Endothelial cell (in vitro differentiated cells): ENCODE measurements at places on chromosomes 2 and 18.

- DNase-seq: no peak
These were observed 15.6 kb upstream of the INO80C start for GRCh38 chr18:35513181-35513936.

GRCh38 chr2:101150306-101151145, 656 bp downstream of the TBC1D8 start:
- DNase-seq: peak; percentile 45

GRCh38 chr2:23432531-23432930, 47.6 kb downstream of the KLHL29 start:
- DNase-seq: no peak

GRCh38 chr2:199792381-199792780, 58.6 kb downstream of the FTCDNL1 start:
- no peak for DNase-seq

DNA sequence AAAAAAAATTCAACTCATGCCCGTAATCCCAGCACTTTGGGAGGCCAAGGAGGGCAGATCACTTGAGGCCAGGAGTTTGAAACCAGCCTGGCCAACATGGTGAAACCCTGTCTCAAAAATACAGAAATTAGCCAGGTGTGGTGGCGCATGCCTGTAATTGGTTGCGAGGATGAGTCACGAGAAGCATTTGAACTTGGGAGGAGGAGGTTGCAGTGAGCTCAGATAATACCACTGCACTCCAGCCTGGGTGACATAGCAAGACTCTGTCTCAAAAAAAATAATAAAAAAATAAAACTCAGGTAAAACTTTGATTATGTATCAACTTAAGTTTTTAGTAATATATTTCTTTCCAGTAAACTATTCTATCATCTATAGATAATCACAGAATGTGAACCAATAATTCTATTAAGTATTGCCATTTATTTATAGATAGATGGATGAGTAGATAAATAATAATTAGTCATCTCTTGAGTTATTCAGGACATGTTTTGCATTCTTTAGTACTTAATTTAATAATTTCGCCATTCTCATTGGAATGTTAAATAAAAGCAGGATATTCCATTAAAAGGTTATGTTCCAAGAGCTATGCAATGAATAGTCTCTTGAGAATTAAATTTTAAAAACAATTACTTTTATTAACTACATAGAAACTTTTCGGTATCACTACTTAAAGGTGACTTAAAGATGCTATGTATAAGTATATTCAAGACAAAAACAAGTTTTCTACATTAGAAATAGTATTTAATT, 48.7 kb downstream of the WDPCP start:
- DNase-seq: no peak

DNA sequence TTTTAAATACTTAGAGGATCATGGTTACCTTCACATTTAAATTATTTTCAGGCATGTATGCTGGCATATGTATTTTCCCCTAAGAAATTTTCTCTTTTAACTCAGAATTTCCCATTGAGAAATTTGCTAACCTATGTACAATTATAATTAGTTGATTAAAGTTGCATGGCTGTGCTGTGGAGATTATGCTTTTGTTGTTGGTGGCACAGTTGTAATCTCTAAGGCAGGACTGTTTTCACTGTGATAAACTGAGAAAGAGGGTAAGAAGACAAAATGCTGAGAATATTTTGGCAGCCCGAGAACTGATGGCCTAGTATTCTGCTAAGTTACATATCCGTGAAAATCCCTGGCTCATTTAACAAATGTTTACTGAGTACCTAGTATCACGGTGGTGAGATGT, 1.4 kb downstream of the VRK2 start:
- DNase-seq: no peak

DNA sequence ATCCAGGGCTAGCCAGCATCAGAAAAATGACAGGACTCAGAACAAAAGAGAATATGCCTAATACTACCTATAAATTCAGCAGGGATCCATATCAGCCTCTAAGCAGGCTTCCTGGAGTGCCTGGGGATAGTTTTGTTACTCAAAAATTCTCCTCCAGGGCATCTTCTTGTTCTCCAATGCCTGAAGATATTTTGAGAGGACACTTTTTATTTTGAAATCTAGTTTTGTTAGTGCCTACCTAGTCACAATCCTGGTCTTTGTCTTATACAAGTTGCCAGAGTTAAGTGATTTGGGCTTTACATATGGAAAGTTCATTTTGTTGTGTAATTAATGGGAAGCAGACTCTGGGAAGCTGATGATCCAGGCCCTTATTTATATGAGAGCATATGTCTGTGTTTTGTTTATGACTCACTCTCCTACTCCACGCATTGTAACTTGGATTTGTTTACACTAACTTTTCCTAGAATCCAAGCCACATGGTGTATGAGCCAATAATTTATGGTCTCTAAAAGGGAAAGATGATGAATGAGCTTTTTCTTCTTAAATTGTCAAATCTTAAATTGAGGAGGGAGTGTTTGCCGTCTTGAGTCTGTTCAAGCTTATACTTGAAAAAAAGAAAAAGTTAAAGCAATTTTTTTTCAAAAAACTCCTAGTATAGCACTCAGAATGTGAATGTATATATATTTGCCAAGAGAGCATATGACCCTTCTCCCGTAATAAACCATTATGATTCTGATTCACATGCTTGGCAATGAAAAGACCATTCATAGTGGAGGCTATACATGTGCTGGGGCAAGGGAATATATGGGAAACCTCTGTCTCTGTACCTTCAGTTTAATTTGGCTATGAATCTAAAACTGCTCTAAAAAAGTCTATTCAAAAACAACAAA, 370.3 kb downstream of the SETBP1 start:
- DNase-seq: no peak

DNA sequence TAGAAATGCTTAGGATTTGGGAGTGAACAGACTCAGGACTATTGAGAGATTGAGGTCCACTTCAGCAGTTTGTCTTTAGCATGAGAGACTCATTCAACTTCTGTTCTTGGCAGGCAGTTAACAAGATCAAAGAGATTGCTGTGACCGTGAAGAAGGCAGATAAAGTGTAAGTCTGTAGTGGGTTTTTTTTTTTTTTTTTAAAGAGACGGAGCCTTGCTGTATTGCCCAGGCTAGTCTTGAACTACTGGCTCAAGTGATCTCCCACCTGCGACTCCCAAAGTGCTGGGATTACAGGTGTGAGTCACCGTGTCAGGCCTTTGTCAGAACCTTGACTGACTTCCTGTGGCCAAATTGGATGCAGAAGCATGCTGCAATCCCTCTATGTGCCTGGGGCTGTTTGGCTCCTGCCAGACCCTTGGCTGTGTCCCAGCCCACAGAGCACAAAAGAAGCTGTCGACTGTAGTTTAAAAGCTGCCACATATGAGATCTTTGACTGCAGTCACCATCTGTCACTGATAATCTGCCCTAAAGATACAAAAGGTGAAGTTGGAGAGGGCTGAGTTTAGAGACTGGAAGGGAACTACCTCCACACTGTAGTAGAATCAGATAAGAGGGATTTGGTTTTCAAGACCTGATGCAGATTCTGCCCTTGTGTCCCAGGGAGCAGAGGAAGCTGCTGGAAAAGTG, 9.9 kb downstream of the CCT7 start:
- no peak for DNase-seq

GRCh38 chr18:62809900-62810299, 94.6 kb downstream of the PHLPP1 start:
- no peak for DNase-seq

- peak; percentile 31 for DNase-seq
These were observed 3.0 kb downstream of the MEIS1 start for GRCh38 chr2:66437691-66438497.

GRCh38 chr18:8516371-8517250, 92.6 kb upstream of the RAB12 start:
- no peak for DNase-seq

- no peak for DNase-seq
These were observed 1674.5 kb upstream of the LRRTM1 start for GRCh38 chr2:81979086-81979485.

GRCh38 chr18:58417752-58418151, 211.1 kb downstream of the ALPK2 start:
- DNase-seq: no peak

DNA sequence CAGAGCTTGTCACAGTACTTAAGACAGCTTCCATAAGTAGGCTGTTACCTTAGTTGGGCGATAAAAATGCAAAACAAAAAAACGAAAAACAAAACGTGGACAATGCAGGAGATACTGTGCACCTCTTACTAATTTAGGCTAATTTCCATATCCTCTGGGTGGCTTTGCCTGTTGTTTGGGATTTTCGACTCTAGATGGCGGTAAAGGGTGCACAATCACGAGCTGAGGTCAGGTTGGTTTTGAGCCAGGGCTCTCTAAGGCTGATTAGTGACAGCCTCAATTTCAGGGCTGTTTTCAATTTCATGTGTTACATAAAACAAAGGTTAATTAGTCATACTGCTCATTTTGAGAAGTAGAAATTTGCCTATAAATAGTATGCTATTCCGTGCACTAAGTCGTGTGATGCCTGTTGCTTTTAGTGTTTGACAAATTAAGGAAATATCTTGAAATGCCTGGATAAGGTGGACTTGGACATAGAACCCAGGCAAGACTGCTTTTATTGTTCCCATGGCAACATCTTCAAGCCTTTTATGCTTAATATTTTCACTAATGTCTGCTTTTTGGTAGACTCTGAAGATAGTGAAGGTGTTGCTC, 493.1 kb downstream of the SOCS6 start:
- peak; percentile 12 for DNase-seq

DNA sequence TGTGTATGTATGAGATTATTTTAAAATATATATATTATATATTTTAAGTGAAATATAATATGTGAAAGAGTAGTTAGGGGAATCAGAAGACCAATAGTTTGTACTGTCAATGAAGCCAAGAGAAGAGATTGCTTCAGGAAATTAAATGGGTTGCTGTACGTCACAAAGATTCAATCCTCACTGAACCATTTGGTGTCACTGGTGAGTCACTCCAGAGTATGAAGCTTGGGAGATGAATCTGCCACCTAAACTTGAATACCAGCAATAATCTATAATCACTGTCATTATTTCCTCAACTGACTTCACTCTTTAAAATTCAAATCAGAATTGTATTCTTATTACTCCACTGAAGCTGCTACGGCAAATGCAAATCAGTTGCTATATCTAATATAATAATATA, 41.9 kb upstream of the SCN9A start:
- DNase-seq: no peak

GRCh38 chr18:6199777-6200176, 214.9 kb downstream of the L3MBTL4 start:
- DNase-seq: no peak

DNA sequence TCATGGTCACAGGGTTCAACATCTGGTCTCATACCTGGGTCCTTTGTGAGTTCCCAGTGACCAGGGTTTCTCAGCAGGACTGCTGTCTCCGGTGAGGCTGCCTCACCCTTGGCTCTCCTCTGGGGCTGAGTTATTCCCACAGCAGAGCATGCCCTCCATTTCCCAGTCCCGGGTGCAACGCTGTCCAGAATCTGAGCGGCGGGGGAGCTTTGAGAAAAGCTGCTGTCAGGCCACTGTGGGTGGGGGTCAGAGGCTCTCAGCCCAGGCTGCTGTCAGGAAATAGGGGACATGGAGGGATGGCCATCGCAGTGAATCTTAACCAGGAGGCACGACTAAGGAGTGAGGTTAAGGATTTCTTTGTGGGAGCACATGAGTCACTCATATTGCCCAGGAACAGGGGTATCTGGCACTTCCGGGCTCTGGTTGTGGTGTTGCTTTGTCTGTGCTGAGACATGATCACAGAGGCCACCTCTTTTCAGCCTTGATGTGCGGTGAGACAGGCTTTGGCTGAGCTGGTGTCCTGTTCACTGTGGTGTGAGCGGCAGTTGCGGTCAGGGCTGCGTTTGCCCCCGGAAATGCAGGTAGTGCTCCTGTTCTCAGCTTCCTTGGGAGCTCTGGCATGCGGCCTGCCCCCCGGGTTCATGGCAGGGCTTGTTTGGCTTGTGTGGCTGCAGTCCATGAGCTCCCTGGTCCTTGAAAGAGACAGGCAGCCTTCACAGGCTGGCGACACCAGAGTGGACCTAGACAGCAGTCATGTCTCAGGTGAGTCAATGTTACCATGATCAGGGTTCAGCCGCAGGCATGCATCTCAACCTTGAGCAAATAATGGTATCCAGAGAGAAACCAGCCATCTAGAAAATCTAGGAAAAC, 310.7 kb upstream of the MYT1L start:
- DNase-seq: no peak

DNA sequence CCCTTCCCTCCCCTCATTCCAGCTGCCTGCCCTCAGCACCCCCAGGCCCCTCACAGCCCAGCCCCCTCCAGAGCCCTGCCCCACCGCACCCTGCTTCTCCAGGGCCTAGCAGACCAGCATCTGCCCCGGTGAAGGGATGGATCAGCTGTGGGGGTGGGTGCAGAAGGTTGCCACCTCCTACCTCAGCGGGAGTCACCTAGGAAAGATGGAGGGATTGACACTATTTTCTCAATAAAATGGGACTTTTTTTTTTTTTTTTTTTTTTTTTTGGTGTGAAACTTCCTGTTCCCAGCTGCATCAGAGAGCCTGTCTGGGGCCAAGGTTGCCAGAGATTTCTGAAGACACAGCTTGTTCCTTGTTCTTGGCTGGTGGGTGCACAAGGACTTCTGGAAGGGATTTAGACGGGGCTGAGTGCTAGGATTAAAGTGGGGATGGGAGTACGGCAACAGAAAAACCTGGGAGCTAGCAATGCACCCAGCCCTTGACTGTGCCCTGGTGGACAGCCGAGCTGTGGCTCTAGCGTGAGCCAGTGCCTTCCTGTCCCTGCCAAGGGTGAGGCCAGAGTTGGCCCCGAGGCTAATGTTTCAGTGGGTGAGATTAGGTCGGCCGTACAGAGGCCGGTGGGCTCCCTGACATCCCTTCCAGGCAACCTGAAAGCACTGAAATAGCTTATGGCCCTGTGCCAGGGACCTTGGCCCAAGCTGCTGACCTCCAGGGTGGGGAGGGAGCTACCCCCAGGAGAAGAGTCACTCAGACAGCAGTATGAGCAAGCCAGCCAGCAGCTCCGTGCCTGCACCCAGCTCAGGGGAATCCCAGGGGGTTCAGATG, 4.6 kb downstream of the B3GNT7 start:
- DNase-seq: no peak

GRCh38 chr2:108594982-108595464, 60.8 kb downstream of the LIMS1 start:
- peak; percentile 36 for DNase-seq

DNA sequence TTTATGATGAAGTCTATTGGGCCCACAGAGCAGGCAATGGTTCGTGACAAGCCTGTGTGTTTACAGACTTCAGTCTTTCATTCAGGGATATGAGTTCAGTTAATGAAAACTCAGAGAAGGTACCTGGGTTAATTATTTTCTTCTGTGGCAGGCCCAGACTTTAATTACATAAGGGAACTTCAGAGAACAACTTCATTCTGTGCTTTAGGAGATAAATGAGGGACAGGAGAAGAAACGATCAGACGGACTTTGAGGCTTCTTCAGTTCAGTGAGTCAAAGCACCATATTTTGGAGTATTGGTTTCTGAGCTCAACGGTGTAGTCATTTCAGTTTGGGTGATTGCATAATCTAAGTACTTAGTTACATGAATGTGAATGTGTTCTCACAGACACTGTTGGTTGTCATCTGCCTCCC, 203.0 kb upstream of the KCNJ3 start:
- DNase-seq: no peak

- no peak for DNase-seq
These were observed 351.1 kb downstream of the RND3 start for GRCh38 chr2:150136401-150136800.

GRCh38 chr18:39037925-39038324, 1472.3 kb upstream of the CELF4 start:
- DNase-seq: no peak

GRCh38 chr2:226336283-226336682, 463.3 kb downstream of the IRS1 start:
- no peak for DNase-seq

GRCh38 chr2:146130290-146130689, 1610.4 kb upstream of the ZEB2 start:
- DNase-seq: no peak

- DNase-seq: no peak
These were observed 253.5 kb upstream of the NRP2 start for GRCh38 chr2:205428811-205429210.
